ENCODE measurements at places on chromosomes 3 and 15. TPM values are rescaled to one million over a fixed set of nuclear protein-coding genes. Genes with fewer than 3 reads are reported as not detected.

DNA sequence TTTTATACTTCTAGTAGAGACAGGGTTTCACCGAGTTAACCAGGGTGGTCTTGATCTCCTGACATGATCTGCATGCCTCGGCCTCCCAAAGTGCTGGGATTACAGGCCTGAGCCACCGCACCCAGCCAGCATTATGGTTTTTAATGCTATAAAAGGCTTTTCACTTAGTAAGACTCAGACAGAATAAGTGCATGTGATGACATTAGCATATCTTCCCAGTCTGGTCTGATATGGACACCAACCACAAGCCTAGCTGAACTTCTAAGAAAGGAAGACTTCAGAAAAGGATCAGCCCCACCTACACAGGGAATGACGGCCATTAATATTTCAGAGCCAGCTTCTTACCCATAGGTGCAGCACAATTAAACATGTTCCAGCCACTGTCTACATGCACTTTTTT is 27.0 kb downstream of the GRK7 start:
- DNase-seq, result no peak

GRCh38 chr3:152196782-152197181 is 71.9 kb upstream of the MBNL1 start:
- no peak for DNase-seq

DNA sequence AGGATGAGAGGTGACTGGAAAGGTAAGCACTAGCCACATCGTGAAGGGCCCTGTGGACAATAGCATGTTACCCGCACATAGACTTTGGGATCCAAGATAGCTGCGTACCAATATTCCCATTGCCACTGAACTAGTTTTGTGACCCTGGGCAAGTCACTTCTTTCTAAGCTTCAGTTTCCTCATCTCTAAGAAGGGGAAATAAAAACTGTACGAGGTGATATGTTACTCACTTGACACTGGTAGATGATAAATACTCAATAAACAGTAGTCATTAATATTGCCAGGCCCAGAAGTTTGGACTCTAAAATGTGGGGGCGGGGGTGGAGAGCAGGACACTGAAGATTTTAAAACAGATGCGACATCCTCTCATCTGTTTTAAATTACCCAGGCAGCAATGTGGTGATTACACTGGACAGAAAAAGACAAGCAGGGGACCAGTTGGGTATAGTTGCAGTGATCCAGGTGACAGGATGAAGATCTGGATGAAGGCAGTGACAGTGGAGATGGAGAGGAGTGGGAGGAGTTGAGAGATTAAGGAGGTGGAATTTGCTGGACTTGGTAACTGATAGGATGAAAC is 2.5 kb downstream of the ATG7 start:
- DNase-seq, result no peak

DNA sequence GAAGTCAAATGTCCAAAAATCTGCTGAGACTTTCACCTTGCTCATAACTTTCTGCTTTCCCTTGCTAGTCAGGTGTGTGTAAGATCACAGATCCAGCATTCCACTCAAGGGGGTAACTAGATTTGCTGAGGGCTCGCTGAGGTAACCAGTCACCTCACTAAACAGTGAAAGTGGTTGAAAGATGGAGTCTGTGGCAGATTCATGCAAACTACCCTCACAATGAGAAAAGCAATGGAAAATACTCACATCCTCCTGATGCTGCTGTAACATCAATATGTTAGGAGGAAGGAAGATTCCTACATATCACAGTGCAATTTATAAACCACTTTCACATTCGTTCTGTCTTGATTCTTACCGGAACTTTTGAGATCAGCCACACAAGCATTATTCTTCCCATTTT is 174.3 kb upstream of the BCL6 start:
- DNase-seq, result no peak

DNA sequence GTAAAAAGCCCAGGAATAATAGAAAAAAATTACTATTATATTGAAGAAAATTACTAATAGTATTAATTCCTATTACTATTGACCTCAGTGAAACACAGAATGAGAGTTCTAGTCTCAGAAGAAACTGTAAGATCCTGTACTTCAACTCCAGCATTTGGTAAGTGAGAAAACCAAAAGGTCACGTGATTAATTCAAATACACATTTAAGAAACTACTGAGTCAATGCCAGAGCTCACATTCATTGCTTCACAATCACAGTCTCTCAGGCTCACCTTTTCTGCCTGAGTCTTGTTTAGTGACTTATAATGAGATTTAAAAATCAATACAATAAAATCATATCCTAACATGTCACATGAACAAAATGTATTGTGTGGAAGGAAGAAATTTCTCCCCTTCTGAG is 556.1 kb downstream of the FGF12 start:
- no peak for DNase-seq

DNA sequence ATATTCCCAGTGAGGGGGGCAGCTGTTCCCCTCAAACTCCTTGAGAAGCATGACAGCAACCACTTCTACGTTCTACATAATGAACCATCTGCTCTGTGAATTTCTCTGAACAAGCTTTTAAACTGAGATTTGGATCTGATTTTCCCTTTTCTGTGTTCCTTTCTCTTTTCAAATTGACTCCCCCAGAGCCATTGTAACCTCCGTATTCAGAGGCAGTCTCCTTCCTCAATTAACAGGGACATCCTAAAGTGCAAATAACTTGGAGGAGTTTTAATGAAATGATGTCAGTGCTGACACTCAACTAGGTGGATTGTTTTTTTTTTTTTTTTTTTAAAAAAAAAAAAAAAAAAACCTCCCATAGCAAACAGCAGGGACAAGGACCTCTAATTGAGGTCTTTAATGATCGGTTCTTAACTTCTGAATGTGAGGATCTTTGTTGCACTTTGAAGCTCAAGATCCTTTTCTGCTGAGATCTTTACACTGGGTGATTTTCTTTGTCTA is 48.8 kb downstream of the ADAMTS9 start:
- no peak for DNase-seq

DNA sequence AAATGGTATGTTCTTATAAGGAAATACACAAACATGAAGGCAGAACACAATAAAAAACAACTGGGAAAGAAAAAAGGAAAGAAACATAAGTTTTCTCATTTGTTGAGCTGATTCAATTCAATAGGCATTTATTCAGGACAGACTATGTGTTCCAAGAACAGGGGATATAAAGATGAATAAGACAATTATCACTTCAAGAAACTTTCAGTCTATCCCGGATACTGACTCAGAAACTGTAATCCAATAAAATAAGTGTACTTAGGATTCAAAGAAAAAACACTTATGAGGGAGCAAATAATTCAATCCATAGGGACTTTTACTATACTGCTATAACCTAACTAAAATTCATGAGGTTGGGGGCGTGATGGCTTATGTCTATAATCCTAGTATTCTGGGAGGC is 3.5 kb upstream of the POPDC2 start:
- DNase-seq, result no peak

DNA sequence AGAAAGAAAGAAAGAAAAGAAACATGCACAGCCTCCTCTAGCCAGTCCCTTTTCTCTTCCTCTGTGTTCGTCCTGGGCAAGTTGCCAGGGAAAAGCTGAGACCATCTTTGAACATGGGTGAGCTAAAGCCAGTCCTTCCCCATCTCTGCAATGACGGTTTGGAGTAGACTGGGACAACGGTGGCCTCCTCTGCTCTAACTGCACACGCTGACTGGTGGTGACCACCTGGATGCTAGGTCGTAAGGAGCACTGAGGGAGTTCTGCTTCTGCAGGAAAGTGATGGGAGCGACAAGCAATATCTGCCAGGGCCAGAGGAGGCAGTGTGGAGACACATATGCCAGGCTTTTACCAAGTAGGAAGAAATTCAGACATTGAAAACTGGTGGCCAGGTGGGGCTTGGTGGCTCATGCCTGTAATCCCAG is 111.7 kb downstream of the NUP210 start:
- DNase-seq, result no peak

DNA sequence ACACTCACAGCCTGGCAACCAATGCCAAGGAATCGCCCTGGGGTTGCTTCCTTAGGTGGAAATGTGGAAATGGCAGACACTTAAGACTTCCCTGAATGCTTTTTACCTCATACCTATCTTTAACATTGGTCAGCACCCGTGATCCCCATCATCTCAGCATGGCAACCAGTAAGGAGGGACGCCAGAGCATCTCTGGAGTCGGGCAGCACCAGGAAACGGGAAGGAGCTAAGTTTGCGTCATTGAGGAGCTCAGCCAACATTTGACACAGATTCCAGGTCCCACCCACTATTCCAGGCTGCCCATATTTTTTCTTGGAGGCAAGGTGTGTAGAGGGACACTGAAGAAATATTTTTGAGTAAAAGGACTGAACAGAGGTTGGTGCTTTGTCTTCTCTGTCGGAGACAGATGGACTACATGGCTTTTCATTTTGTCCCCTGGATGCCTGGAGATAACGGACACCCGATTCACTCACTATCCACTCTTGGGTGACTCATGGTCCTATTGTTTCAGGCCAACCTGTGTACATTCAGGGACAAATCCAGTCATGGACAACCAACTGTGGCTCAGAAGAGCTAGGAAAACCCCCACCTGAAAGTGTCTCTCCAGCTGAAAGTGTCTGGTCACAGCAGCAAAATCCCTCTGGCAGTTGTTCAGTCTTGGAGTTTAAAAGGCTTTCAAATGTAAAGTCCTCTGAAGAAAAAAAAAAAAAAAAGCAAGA is 70.4 kb upstream of the OXTR start:
- DNase-seq, result no peak

Gene CHRNA3
- polyA plus RNA-seq, result 0.04 TPM

Gene ACKR2
- polyA plus RNA-seq, result 0.04 TPM

Gene GASK1A
- polyA plus RNA-seq, result 0.62 TPM

Gene VWA5B2
- 0.04 TPM for polyA plus RNA-seq

Gene ANKRD63
- polyA plus RNA-seq, result not detected

Gene SCAANT1
- not detected for polyA plus RNA-seq

Measured in psoas muscle (tissue), 8 donors.